ENCODE measurements at places on chromosomes 11 and 22.

- no peak for DNase-seq
Observed at GRCh38 chr11:20474882-20475517, 87.5 kb downstream of the PRMT3 start.

DNA sequence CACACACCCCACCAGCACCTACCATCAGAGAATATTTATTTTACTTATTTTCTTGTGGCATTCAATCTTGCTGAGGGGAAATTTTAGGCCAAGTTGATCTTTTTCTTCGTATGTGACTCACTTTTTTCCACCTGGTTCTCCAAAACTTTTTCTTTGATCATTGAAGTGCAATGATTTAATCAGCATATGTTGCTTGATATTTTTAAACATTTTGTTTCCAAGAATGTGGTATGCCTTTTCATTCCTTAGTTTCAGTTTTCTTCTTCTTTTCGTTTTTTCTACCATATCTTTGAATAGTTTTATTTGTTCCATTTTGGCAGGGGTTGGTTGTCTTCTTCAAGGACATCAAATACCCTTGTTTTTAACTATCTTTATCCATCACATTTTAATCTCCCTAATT is 28.6 kb downstream of the FANCF start:
- no peak for DNase-seq

GRCh38 chr11:130449996-130450769 is 1.7 kb downstream of the ADAMTS15 start:
- DNase-seq: no peak

DNA sequence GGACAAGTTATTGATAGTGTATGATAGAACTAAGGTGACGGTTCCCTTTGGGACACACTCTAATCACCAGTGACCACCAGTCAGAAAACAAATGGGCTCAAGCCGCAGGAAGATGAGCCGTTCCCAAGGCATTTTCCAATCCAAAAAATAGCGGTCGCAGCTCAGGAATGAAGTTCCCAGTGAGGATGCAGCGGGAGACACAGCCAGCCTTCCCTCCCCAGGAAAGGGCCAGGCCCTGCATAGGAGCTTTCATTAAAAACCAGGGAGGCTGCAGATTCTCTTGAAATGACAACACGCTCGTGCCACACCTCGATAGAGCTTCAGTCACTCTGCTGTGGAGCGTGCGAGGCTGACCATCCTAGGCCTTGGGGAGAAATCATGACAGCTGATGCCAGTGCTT is 65.8 kb upstream of the WNT7B start:
- DNase-seq: no peak

GRCh38 chr11:32312865-32313403 is 122.4 kb downstream of the WT1 start:
- no peak for DNase-seq

- no peak for DNase-seq
Observed at GRCh38 chr11:106681435-106681834, 336.8 kb downstream of the GUCY1A2 start.

GRCh38 chr11:126233391-126233790 is 21.8 kb downstream of the FAM118B start:
- no peak for DNase-seq

- DNase-seq: no peak
Observed at GRCh38 chr11:71173709-71174108, 78.7 kb downstream of the SHANK2 start.

DNA sequence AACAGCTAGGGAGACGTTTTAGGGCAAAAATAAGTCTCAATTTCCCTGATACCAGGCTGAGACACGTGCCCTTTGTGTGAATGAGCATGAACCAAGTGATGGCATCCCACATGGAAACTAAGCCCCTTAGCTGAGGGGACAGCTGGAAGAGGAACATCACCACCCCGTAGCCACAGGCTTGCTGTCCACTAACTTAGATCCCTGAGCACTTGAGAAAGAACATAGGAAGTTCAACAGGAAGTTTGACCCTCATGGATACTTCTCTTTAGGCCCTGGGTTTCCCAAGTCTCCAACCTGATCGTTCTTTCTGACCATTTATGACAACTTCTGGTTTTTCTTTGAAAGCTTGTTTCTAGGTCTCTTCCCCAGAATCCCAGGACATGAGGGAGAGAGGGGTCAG is 11.6 kb upstream of the CKAP5 start:
- no peak for DNase-seq

DNA sequence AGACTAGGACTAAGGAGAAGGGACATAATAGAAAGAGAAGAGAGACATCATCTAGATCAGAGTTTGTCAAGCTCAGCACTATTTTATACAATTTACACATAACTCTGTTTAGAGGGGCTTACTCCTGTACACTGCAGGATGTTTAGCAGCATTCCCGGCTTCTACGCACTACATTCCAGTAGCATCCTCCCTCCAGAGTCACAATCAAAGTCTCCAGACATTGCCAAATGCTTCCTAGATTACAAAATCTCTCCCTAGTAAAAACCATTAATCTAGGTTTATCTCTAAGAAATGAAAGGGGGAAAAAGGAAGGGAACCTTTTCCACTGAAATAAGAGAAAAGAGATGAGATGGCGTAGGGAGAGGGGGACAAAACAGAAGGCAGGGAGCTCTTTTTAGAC is 4.0 kb downstream of the USP28 start:
- no peak for DNase-seq

GRCh38 chr11:134150195-134150903 is 73.4 kb downstream of the NCAPD3 start:
- no peak for DNase-seq

GRCh38 chr11:73445980-73446379 is 69.8 kb downstream of the RELT start:
- DNase-seq: no peak

DNA sequence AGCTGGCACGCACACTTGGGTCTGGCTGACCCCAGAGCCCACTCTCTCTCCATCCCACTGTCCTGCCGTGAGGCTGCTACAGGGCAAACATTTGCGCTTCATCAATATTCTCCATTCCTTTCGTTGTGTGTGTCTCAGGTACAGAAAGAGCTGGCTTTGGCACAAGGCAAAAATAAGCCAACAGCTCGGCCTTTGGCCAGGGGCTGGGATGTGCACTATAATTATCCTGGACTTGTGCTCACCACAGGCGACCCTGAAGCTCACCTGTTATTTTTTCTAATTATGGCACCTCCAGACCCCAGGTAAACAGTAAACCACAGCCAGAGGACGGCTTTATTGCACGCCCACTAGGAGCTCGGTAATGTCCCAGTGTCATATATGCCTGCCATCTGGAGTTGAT is 10.9 kb downstream of the ZMAT5 start:
- no peak for DNase-seq

DNA sequence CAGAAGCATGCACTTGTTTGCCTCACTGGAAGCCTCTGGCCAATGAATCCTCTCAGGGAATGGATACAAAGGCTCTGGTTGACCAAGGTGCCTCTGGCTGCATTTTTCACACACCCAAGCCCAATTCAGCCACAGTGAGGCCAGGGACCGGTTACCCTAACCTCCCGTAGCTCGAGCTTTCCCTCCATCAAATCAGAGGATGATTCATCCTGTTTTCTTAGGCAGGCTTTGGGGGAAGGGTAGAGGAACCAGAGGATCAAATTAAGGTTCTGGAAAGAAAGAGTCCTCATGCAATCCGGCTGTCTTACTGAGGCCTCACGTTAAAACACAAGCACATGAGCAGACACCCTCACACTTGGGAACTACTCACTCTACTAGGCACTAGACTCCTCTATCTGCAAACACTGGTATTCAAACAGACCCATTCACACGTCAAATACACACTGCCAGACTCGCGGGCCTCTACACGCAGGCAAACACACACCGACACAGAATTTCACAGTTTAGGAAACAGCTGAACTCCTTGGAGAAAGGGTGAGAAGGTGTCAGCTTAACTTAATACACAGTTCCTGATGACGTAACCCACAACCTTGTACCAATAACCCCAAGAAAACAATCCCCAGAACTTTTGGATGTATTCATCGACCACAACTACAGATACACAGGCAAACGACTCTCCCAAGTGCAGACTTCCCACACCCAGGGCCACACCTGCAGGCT is 12.4 kb downstream of the NRXN2 start:
- no peak for DNase-seq

- DNase-seq: no peak
Observed at GRCh38 chr11:123135863-123136446, 59.1 kb downstream of the CLMP start.

GRCh38 chr22:31104869-31105268 is 2.5 kb downstream of the SELENOM start:
- DNase-seq: no peak

DNA sequence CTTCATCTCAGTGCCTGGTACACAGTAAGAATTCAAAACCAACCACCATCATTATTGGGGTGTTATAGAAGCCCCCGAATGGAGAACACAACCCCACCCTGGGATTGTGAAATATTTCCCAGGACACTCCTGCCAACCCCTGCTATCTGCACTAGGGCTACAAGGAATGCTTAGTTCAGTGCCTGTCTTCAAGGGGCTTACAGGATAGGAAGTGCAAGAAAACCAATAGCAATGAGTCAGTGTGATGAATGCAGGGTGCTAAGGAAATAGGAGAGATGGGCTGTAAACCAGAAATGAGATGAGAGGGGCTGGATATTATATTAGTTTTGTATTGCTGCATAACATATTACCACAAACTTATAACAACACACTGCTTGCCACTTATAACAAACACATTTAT is 965 bp upstream of the ASCC2 start:
- DNase-seq: no peak

- no peak for DNase-seq
Observed at GRCh38 chr11:86230179-86230804, 14.3 kb upstream of the EED start.

DNA sequence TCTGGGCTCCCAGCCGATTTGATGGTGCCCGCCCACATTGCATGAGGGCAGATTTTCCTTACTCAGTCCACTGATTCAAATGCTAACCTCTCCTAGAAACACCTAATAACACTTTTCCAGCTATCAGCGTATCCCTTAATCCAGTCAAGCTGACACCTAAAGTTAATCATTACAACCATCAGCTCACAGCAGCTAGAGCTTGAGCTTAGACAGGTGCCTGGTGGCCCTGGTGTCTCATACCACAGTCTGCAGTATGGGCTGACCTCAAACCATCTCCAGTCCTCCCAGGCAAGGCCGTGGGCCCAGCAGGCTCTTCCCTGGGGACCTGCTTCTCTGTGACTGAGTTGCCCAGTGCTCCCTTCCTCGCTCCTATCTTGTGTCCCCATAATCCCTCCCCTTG is 174.4 kb upstream of the NECTIN1 start:
- DNase-seq: no peak

- DNase-seq: no peak
Observed at GRCh38 chr22:44686873-44687600, 15.0 kb upstream of the PRR5 start.

GRCh38 chr11:70854201-70854600 is 398.2 kb downstream of the SHANK2 start:
- peak; percentile 54 for DNase-seq

GRCh38 chr11:57345555-57346211 is 7.5 kb downstream of the P2RX3 start:
- DNase-seq: peak; percentile 65

GRCh38 chr11:2094354-2095197 is 44.6 kb downstream of the IGF2 start:
- no peak for DNase-seq

GRCh38 chr22:26927821-26928220 is 270.4 kb downstream of the MIAT start:
- DNase-seq: no peak

GRCh38 chr11:123174196-123175183 is 20.6 kb downstream of the CLMP start:
- DNase-seq: no peak

DNA sequence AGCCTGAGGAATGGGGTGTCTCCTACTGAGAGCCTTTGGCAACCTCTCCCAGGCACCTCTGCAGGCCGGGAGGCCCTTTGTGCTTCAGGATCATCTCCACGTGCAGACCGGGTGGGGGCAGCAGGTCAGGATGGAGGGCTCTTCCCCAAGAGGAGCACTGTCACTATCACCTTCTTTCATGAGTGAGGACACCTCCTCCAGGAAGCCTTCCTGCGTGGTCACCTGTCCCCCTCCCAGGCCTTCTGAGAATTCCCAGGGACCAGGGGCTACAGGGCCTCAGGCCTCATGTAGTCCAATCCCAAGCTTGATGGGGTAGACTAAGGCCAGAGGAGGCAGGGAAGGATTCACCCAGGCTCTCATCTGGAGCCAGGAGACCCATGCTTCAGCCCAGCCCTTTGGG is 57.6 kb downstream of the PDE2A start:
- no peak for DNase-seq

DNA sequence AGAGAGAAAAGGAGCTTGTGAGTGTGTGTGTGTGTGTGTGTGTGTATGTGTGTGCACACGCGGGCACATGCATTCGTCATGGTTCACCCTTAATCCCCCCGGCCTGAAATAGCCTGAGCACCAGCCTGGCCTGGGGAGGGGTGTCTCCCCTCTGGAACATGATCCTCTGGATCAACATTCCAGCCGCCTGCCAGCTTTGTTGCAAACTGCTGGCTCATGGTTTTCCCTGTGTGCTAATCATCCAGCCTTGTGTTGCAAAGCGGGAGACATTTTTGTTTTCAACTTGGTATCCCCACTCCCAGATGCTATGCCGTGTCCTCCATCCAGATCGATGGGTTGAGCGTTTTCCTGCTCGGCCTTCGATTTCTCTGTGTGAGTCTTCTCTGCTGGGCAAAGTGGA is 94.3 kb downstream of the FEZ1 start:
- DNase-seq: no peak

GRCh38 chr11:122668562-122669090 is 13.1 kb downstream of the UBASH3B start:
- DNase-seq: no peak

All from NCI-H510A (cell line).